NCI-H526 (cell line): ENCODE measurements at places on chromosomes 11 and 22.
A peak's percentile ranks its signal among the peaks of the same experiment; 100 is the strongest.

GRCh38 chr11:129364143-129364654, 11.4 kb upstream of the BARX2 start:
- peak; percentile 99 for DNase-seq

DNA sequence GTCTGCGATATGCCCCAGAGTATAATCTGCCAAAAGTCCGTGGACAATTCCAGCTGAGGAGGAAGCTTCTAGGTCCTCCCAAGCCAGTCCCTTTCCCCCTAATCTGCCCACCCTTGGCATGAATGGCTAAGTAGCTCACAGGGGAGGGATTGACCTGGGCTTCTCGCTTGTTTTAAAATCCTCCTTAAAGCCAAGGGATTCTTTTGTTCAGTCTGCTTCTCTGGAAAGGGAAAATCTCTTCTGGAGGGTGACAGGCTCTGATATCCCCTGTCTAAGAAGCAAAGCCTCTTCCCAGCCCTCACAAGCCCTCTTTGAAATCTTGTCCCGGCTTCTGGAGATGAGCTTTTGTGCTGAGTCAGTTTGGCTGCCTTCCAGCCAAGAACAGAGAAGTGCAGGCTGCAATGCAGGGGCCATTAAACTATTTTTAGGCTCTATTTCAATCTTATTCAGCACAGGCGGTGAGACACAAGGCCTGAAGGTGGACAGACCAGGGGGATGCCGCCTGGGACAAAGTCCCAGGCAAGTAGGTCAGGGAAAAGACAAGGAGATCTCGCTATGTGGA, 23.9 kb downstream of the NEFH start:
- DNase-seq, result no peak

DNA sequence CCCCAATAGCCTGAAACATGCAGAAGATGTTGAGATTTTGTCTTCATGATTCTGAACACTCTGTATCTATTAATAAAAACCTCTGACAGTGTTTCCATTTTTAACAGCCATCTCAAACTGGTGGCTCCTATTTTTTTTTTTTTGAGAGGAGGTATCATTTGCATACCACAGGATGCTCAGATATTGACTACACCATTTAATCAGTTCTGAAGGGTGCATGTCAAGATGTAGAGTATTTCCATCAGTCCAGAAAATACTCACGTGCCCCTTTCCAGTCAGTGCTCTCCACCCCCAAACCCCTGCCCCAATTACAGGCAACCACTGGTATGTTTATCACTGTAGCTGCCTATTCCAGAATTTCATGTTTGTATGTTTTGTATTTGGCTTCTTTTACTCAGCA, 85.3 kb upstream of the SORL1-AS1 start:
- DNase-seq, result no peak

- DNase-seq, result no peak
Observed at GRCh38 chr11:36088266-36088972, 144.6 kb downstream of the LDLRAD3 start.

DNA sequence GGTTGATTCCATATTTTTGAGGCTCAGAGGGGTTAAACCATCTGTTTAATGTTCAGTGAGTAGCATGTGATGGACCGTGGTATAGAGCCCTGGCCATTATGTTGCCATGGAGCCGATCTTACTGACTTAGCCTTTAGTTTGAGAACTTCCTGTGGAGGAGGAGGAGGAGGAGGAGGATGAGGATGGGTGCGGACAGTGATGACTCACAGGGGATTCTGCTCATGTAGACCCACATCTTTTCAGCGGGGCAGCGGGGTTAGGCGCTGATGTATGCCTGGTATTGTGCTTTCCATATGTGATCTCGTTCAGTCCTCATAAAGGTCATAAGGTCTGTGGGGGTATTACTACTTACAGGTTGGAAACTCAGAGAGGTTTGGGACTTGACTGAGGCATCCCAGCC, 13.9 kb downstream of the STX3 start:
- DNase-seq, result no peak

DNA sequence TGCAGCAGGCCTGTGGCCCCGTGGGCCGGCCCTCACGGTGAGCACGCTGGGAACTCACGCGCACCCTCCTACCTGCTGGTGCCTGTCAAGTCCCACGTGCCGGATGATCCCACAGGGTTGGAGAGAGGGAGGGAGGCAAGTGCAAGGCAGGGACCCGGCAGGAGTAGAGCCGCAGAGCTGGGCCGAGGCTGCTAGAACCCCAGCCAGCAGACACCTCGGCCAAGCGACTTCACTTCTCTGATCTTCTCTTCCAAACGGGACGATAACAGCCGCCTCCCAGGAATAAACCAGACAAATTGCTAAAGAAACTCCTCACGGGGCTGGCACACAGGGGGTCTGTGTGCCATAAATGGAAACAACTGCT, 1232.8 kb downstream of the TBC1D22A start:
- DNase-seq, result no peak

GRCh38 chr11:72851726-72852125, 37.5 kb downstream of the ATG16L2 start:
- DNase-seq, result no peak

GRCh38 chr11:128405714-128406662, 181.4 kb downstream of the ETS1 start:
- no peak for DNase-seq

GRCh38 chr22:50473088-50473487, 1.7 kb downstream of the SBF1 start:
- no peak for DNase-seq

DNA sequence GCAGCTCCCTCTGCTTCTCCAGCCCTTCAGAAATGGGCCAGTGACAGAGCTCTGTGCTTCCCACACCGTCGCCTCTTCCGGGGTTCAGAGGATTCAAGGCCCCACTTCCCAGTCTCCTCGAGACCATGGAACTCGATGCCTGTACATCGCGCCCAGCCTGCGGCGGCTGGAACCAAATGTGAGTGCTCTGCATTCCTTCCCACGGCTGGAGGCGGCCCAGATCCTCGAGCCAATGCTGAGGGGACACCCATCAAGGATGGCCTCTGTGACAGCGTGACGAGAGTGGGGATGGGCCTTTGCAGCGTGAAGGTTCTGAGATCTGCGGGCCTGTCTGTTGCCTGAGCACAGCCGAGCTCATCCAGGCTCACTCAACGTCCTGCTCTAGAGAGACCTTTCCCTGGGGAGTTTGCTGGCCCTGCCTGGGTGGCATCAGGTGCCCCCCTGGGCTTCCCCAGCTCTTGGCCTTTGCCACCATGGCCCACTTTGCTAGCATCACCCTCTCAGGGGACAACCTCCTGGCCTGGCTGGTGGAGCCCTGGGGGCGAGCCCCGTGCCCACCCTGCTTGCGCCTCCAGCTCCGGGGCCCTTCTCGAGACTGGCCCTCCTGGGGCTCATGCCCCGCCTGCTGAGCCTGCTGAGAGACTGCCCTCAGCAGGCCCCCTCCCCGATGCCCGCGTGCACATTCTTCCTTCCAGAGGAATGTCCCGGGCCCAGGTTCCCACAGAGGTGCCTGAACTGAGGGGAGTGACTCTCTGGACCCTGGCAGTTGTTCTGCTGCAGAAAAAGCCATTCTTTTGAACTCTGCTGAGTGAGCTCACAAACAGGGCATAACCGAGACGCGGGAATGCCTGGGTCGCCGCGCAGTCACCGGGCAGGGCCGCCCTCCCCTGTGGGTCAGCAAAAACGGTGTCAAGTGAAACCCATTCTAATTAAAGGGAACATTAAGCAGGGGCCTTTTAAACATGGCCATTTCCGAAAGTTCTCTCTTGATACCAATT, 7.3 kb upstream of the MYEOV start:
- DNase-seq, result peak; percentile 53

DNA sequence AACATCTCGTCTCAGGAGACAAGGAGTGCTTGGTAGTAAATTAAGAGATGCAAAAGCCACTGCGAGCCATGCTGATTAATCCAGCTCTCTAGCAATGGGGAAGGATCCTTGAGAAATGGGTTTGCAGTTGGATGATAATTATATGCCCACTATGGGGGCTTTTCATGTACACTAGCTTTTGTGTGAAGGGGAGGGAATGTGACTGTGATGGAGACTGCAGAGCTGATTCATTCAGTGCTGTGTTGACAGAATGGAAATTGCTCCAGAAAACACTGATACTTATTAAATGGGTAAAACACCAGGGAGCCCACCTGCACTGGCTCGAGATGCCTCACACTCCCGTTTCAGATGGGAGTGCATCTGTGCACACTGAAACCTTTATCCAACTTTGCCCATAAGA, 37.0 kb upstream of the KIRREL3 start:
- no peak for DNase-seq

DNA sequence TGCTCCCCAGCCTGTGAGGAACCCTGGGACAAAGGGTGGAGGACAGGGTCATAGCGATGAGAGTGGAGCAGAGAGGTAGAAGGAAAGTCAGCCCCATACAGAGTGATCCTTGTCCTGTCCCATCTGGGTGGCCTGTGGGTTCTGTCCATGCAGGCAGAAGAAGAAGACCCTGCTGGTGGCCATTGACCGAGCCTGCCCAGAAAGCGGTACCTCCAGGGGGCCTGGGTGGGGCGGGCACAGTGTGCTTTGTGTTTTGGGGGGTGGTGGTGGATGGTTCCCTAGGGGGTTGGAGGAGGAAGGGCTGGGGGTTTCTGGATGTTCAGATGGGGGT, 7.9 kb downstream of the SIDT2 start:
- no peak for DNase-seq

GRCh38 chr11:119889728-119890280, 160.8 kb upstream of the NECTIN1 start:
- no peak for DNase-seq

DNA sequence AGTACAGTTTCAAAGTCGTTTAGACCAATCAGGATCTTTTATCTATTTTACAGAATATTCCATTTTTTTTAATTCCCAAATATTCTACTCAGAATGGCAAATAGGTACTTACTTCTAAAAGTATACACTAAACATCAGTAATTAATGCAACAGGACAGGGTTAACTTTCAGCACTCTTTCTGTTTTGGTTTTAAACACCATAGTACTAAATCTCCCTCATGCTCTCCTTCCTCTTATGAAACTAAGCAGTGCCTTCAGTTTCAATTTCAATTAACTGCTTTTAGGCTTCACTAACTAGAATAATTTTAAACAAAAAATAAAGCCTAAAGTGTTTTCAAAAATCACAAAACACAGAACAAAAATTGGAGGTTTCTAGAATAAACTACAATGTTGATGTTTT, 57.9 kb downstream of the NOX4 start:
- no peak for DNase-seq

- DNase-seq, result no peak
Observed at GRCh38 chr22:32499666-32500065, 25.1 kb downstream of the FBXO7 start.

DNA sequence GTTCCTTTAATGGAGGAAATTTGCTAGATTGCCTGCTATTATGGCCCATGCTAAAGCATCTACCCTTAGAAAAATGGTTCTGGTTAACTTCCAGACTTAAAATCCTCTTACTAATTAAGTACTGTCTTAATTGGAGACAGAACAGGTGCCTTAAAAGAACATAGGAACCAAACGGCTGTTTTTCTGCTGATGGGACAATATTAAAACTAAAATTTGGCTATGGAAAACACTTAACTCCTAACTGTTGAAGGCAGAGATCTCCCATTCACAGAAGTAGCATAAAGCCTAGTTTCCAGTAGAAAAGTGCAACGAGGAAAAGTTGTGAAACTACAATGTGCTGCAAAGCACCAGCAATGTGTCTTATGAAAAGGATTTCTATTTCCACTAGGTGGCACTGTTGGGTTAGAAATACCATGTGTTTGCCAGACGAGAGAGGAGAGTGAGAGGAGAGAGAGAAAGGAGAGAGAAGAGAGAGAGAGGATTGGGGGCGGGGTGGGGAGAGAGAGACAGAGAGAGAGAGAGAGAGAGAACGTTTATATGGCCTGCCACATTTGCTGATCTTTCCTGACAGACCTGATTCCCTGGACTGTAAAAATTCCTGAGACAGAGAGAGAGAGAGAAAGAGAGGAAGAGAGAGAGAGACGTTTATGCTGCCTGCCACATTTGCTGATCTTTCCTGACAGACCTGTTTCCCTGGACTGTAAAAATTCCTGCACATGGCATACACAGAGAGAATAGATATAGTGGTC, 51.5 kb downstream of the FAM181B start:
- peak; percentile 60 for DNase-seq

DNA sequence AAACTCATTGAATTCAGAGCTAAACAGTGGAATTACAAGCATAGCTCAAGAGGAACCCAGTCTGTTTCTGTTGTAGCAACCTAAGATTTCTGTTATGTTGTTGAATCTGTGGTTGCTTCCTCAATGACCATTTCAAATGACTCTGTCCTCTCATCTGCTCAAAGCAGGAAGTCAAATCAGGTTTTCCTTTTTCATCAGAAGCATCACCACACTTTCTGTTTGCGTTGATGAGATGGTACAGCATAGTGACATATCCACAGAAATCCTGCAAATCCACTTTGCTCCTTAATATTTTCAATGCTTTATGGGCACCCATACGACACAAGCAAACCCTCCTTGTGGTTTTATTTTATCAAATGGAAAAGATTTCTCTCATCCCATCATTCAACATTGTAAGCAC, 12.6 kb upstream of the UCP2 start:
- DNase-seq, result no peak

- DNase-seq, result no peak
Observed at GRCh38 chr11:118806400-118806799, 15.4 kb upstream of the DDX6 start.

GRCh38 chr11:69493931-69494821, 12.7 kb downstream of the LINC01488 start:
- DNase-seq, result no peak

DNA sequence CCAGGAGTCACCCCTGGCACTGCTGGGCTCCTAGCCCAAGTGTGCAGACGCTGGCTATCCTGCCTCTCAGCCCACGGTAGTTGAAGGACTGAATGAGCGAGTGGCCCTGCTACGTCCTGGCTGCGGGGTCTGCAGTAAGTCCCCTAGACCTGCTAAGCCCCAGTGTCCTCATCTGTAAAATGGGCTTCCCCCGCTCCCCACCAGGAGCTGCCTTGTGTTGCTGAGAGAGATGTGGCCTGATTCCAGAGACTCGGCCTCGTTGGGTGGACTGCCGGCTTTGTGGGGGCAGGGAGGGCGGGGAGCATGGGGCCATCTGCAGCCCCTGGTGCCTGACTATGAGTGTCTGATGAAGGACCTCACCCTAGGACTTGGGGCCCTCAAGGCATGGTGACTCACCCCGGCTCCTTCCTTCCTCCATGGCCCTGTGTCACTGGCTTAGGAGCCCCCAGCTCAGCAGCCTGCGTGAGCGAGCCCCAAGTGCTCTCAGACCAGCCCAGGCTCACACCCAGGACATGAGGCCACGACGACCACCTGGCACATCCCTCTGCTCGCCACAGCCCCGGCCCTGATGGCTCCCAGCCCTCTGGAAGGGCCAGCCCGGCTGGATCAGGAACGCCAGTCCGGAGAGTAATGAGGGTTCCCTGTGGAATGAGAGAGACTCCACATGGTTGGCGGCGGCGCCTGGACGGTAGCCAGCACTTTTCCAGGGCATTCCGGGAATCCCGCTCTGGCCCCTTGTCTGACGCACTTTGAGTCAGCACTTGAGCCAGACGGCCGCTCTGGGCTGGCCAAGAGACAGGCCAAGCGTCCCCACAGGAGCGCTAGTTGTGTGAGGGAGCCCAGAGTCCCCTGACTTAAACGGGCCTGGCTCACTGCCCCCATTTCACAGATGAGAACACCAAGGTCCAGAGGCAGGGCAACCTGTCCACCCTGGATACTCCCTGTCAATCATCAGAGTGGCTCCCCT, 50.5 kb upstream of the SHISAL1 start:
- no peak for DNase-seq
